ENCODE measurements at places on chromosomes 2 and 18. TPM values are rescaled to one million over a fixed set of nuclear protein-coding genes. Genes with fewer than 3 reads are reported as not detected.

GRCh38 chr2:20536619-20537422 is 89.9 kb downstream of the RHOB start:
- no peak for DNase-seq

GRCh38 chr2:191018048-191018447 is 4.1 kb upstream of the STAT1 start:
- no peak for DNase-seq

Gene CHRND
- total RNA-seq, result 1.3 TPM

Gene ARHGEF33
- total RNA-seq, result 2.1 TPM

Gene CROCC2
- not detected for total RNA-seq
